ENCODE measurements at places on chromosomes 5 and 9.

DNA sequence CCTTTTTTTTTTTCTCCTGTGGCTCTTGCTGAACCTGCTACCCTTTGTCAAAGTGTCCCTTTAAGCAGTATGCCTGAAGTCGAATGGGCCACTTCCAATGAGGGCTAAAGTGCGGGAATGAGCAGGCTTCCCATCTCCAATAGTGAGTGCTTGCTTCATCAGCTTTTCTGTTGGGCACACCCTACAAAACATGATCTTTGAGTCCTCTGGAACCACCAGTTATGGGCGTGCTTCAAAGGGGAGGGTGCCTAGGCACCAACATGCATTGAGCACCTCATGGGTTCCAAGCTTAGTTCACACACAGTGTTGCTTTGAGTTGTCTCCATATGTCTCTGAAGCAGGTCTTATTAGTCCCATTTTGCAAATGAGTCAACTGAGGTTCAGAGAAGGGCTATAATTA, 132.8 kb upstream of the CPEB4 start:
- no peak for DNase-seq

DNA sequence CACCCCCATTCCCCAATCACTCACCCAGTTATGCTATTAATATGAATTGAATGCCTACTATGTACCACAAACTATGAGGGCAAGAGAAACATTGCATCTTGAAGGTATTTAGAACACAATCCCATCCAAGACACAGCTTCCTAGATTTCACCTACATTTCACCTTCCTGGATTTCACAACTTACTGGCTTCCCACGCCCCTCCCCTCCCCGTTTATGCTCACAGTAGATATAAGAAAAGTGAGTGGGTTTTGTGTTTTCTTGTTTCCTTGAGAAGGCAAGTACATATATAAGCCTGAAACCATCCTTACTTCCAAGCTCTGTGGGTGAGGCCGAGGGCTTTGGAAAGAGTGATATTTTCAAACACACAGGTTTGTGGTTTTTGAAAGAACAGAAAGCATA, 465.0 kb downstream of the BNC2 start:
- DNase-seq, result no peak

- DNase-seq, result no peak
Measured at GRCh38 chr9:17476401-17476800, 102.5 kb upstream of the SH3GL2 start.

DNA sequence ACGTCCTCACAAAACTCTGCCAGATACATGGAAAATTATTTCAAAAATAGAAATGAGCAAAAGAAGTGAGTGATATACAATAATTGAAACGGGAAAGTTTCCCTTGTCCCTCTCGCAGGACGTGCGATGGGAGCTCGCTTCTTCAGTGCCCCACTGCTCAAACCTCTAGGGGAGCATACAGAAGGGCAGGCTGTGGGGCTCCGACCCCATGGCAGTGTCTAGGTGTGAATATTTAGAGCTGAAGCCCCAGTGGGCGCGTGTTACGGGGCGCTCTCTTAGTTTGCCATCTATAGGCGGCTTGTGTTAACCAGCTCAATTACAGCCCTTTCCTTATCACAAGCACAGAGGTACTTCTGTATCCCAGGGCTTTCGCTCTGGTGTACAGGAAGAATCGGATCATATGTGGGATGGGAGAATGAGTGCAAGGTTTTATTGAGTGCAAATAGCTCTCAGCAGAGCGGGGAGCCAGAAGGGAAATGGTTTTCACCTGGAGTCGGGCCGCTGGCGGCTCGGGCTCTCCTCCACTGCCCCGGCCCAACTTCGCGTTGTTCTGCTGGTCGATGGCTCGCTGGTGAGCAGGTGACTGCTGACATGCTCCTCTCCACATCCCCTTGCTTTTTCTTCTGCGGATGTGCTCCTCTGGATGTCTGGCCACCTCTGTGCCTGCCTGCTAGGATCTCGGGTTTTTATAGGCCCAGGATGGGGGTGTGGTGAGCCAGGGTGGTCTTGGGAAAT, 334.0 kb upstream of the PTPRD start:
- no peak for DNase-seq

DNA sequence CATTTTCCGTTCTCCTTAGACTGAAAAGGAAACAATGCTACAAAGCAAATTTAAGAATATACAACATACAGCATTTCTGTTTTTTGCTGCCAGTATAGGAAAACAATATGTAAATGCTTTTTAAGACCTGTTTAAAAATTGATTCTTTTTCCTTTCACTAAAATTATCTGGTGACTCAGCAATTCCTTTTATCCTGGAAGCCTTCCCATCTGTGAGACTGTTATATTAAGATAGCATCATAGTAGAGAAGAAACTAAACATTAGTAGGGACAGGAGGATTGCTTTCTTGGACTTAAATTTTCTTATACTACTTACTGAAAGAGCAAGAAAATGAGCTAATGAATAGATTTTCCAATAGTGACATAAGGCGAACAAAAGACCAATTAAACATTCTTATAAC, 30.0 kb upstream of the GPR21 start:
- no peak for DNase-seq

- no peak for DNase-seq
Measured at GRCh38 chr9:130104491-130105193, 50.9 kb downstream of the GPR107 start.

GRCh38 chr9:30301271-30301963, 2083.0 kb upstream of the ACO1 start:
- no peak for DNase-seq

Data from CD4-positive, alpha-beta T cell treated with Interleukin-4 for 1 hour (primary cell).